ENCODE measurements at places on chromosomes 1 and 21. TPM values are rescaled to one million over a fixed set of nuclear protein-coding genes. Genes with fewer than 3 reads are reported as not detected.

GRCh38 chr1:234139966-234140365, 233.3 kb upstream of the COA6 start:
- no peak for ATAC-seq

GJA8 gene
- total RNA-seq = not detected

DNA sequence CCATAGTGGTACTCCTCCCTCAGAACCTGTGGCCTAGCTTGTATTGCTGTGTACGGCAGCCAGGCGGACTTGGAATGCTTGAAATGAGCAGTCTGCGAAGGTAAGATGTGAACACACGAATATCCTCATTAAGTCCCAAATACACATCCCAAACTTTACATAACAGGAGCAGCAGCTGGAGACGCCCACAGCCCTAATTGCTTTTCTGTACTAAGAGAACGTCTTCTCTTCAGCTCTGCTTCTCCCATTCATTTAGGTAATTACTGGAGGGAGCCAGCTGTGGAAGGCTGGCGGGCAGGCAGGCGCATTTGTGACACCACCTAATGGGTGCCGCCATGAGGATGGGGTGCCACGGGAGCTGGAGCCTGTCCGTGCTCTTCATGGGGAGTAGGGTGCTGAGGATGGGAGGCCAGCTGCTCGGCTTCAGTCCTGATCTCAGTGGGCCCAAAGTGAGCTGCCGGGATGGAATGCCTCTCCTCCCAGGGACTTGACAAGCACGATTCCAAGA, 66.6 kb upstream of the POU3F1 start:
- no peak for ATAC-seq

GRCh38 chr1:225845571-225846259, 35.8 kb downstream of the EPHX1 start:
- ATAC-seq = peak; percentile 86

CHIT1 gene
- 0.16 TPM for total RNA-seq

DNA sequence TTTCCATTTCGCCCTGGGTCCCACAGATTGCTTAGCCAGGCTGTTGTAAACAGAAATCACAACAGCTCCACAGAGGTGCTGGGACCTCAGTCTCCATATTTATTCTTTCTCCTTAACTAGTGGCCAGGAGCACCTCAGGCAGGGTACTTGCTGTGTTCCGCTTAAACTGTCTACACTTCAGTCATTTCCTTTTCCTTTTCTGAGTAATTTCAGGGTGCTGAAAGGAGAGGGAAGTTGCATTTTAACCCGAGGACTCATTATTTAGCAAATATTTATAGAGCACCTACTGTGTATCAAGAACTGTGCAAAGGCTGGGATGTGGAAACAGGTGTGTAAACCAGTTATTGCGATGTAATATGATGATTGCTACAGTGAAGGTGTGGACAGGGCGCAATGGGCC, 41.9 kb downstream of the ACP6 start:
- no peak for ATAC-seq

DNA sequence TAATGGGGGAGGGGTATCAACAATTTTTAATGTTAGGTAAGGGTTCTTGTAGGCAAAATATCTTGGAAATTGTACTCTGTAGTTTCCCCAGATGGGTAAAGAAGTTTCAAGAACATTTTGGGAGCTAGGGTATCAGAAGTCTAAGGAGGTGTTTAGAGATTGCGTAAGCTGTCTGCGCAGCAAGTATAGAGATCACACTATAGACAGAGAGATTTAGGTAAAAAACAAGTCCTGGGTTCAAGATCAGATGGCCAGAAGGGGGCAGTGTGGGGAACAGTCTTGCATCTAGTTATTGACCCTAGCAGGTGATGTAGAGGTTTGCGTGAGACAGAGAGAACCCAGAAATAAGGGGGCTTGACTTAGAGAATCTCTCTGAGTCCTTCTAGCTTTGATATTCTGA, 80.8 kb downstream of the S1PR1 start:
- ATAC-seq = no peak

KRTAP11-1 gene
- total RNA-seq = not detected

ACTA1 gene
- total RNA-seq = not detected

- no peak for ATAC-seq
These were observed 12.2 kb downstream of the ZDHHC18 start for GRCh38 chr1:26838474-26839338.

- no peak for ATAC-seq
These were observed 14.5 kb upstream of the KCNA2 start for GRCh38 chr1:110620686-110621085.

PCP4 gene
- 130 TPM for total RNA-seq

DNA sequence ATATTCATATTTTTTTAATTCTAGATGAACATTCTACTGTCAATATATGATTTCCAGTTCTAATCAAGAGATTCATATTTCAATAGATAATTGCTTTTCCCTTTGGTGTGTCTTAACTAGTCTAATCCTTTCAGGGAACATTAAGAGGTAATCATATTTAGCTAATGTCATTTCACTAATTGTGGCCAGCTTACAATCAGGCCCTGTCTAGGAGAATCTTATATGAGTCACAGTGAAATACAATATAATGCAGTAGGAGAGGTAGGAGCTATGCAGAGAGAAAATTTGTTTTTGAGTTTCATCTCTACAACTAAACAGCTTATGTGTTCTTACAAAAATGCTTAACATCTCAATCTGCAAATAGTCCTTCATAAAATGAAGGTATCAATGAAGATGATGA, 85.9 kb downstream of the DPYD start:
- no peak for ATAC-seq

DNA sequence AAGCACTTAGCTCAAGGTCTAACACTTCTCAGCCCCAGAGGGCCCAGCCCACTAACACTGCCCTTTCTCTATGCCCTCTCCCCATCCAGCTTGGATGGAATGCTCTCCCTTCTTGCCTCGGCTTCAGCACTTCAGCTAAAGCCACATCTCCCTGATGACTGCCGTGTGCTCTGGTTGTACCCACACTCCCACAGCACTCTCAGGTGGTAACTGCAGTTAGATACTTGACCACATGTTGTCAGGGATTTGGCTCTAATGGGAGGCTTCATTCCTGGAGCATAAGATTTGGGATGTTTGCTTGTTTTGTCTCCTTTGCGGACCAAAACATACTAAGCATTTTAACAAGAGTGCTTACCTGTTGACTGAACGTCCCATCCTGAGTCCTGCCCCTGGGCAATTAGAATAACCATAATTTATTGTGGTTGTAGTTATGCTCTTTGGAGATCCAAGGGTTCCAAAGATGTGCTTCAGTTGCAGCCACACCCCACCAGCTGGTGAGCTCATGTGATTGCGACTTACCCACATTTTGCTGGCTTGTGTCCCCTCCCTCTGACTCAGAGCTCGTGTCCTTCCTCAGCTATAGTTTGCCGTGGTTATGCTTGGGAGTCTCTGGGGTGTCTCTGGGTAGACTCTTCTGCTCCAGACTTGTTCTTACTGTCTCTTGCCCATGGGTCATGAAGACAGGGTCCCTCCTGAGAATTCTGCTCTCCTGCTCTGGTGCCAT, 7.7 kb upstream of the SLC26A9 start:
- no peak for ATAC-seq

GRCh38 chr1:36328713-36329112, 5.3 kb upstream of the EVA1B start:
- ATAC-seq = peak; percentile 60

DNA sequence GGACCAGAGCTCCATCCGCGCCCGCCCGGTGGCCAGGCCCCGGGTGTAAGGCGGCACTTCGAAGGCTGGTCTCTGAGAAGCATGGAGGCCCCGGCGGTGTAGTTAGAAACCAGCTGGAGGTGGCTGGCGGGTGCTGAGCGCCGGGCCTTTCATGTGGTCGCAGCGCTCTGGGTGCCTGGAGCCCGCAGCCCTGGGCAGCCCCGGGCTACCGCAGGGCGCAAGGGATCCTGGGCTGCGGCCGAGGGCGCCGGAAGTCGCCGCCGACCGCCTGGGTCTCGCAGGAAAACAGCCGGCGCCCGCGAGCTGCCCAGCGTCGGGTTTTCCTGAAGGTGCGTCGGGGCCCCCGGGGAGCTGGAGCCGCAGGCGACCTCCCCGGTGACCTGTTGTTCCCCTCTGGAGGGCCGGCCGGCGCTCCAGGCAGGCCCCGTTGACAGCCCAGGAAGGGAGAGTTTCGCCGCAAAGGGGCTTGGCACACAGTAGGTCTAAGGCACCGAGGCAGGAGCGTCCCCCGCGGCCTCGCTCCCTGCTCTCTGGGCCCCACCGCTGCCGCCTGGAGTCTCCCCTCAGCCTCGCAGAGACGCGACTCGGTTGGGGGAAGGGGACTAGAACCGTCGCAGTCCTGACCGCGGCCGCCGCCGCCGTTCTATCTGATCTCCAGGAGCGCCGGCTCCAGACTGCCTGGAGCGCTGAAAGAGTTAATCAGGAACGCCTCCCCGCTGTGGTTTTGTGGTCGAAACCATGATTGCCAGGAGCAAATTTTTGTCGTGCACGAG, 2.7 kb downstream of the GRHL3 start:
- peak; percentile 63 for ATAC-seq

MROH9 gene
- total RNA-seq = not detected

GRCh38 chr1:227787513-227788270, 27.8 kb upstream of the PRSS38 start:
- peak; percentile 93 for ATAC-seq

- no peak for ATAC-seq
These were observed 21.8 kb downstream of the CHD1L start for GRCh38 chr1:147264158-147264768.

CRNN gene
- 2.2 TPM for total RNA-seq

DNA sequence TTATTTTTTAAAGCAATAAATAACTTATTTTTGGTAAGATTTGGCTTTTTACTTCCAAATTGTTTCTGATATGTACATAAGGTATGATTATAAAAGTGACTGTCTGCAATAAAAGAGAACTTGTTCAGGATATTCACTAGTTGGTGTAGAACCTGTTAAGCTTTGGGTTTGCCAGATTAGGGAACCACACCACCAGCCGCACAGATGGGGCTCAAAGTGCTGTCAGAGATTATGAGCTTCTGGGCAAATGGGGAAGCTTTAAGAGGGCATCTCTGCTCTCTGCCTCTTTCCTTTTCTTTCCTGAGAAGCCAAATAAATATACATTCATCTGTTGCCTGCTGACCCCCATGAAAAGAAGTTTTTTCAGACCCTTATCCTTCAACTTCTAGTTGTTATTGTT, 25.4 kb downstream of the IVNS1ABP start:
- ATAC-seq = no peak

GRCh38 chr1:241330619-241331327, 26.2 kb downstream of the RGS7 start:
- no peak for ATAC-seq

- ATAC-seq = peak; percentile 89
These were observed at the start of gene C2CD2 for GRCh38 chr21:41953831-41954653. C2CD2 (minus strand) TSS chr21:41954018; CDS start chr21:41953648, 370 bp downstream.

- no peak for ATAC-seq
These were observed 5.2 kb downstream of the ZDHHC18 start for GRCh38 chr1:26831546-26832248.

DNA sequence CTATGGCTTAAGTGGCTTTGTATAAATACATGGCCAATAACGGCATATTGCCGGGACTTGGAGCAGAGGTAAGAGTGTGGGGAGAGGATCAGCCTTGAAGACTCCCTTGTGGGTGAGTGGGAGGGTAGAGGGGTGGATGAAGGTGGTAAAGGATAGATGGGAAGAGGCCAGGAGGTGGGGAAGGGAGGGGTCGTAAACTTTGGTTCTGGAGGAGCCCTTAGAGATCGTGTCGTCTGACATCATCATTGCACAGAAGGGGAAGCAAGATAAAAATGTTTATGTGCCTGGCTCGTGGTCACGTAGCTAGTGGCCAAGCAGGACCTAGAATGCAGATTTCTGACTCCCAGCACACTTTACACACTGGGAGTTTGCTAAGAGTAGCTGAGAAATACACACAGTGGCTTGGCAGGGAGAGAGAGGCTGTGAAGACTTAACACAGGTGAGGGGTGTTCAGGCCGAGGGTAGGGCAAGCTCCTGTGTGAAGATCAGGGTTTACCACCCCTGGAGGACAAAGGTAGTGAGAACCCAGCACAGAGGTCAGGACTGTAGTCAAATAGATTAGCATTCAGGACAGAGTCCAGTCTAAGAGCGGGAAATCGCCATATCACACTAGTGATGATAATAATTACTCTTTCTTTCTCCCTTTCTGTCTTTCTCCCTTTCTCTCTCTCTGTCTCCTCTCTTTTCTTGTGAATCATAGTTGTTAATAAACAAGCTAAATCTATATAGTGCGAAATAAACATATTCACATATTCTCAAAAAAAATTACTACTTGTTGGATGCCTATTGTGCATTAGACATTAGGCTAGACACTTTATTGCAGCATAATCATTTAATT, 75.5 kb downstream of the LRRC8D start:
- no peak for ATAC-seq

DNA sequence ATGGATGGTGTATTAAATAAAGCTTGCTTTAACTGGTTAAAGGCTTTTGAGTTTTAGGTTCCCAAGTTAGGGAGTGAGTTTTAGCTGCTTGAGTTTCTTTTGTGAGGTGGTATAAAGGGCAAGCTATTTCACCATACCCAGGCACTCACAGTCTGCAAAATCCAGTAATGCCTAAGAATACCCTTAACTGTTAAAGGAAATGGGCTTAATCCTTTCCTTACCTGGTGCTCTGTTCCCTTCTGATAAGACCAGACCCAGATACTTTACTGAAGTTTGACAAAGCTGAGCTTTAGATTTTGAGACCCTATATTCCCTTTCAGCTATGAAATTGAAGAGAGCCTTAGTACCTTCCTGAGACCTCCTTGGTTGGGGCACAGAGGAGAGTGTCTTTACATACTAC, 30.3 kb downstream of the MSTO1 start:
- ATAC-seq = no peak

Data from gastroesophageal sphincter (tissue), 4 donors.